ENCODE measurements at places on chromosomes 3 and 15. TPM values are rescaled to one million over a fixed set of nuclear protein-coding genes. Genes with fewer than 3 reads are reported as not detected.

The ARGFX gene
- not detected for total RNA-seq

The CELSR3 gene
- 0.78 TPM for total RNA-seq

The CLDN11 gene
- 4.8 TPM for total RNA-seq

The TM4SF1 gene
- 79.5 TPM for total RNA-seq

The GREM1 gene
- total RNA-seq: 0.10 TPM

The TPRG1 gene
- 0.42 TPM for total RNA-seq

The CYP1A2 gene
- total RNA-seq: not detected

The C3orf22 gene
- total RNA-seq: not detected

The ALDH1A3 gene
- total RNA-seq: 134 TPM

The ADAMTS17 gene
- 0.14 TPM for total RNA-seq

The ATP2C1 gene
- total RNA-seq: 82.3 TPM

The STRC gene
- not detected for total RNA-seq

The ALDH1L1 gene
- total RNA-seq: 1.7 TPM

The LTK gene
- total RNA-seq: not detected

The CRABP1 gene
- total RNA-seq: not detected

The GOLGA6L7 gene
- total RNA-seq: not detected

The LPP gene
- 23.0 TPM for total RNA-seq

The JMJD7 gene
- 15.5 TPM for total RNA-seq

The ISL2 gene
- 0.27 TPM for total RNA-seq

The NANOGP8 gene
- total RNA-seq: not detected

The REC114 gene
- not detected for total RNA-seq

The DPPA2 gene
- total RNA-seq: not detected

The GABRR3 gene
- total RNA-seq: not detected

The HEMK1 gene
- total RNA-seq: 20.5 TPM

The NOX5 gene
- total RNA-seq: 0.14 TPM

The HTR3E gene
- not detected for total RNA-seq

The COMMD2 gene
- 32.2 TPM for total RNA-seq

The FAM107A gene
- total RNA-seq: not detected

The CASR gene
- not detected for total RNA-seq

The SLC9A9 gene
- total RNA-seq: 2.0 TPM

The FBXO40 gene
- not detected for total RNA-seq

The SLC22A13 gene
- total RNA-seq: 0.21 TPM

The ANKRD63 gene
- total RNA-seq: not detected

The DPPA4 gene
- not detected for total RNA-seq

The PLD1 gene
- 7.7 TPM for total RNA-seq

The RPL32 gene
- 2,337 TPM for total RNA-seq

The AADAC gene
- not detected for total RNA-seq

The AHSG gene
- total RNA-seq: 0.21 TPM

The FSIP1 gene
- total RNA-seq: 0.58 TPM

The UBAP1L gene
- total RNA-seq: 0.49 TPM

The CLCN2 gene
- 5.4 TPM for total RNA-seq

The FBN1 gene
- total RNA-seq: 4.5 TPM

The EFHB gene
- 0.24 TPM for total RNA-seq

The COLQ gene
- 0.07 TPM for total RNA-seq

The CRTC3 gene
- total RNA-seq: 12.5 TPM

The ALDH1A2 gene
- 1.9 TPM for total RNA-seq

Measured in foreskin keratinocyte (primary cell).